Tibial nerve (tissue), 4 donors: ENCODE measurements at places on chromosomes 7 and 10.
A peak's percentile ranks its signal among the peaks of the same experiment; 100 is the strongest.

DNA sequence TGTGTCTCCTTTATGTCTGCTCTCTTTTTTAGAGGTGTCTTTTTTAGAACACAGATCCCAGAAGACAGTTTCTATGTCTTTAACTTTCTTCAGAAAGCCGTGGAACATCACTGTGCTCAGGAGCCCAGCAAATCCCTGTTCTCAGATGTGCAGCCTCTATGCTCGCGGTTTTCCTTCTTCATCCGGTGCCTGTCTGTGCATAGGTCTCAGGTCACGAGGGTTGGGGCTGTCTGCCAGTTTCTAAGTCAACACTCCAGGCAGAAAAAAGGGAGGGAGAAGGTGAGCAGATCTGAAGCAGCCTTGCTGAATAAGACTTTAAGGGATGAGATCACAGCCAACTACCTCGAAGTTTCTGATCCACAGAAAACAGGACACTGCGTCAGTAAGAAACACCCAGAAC, 68.5 kb downstream of the CRTAC1 start:
- no peak for DNase-seq

GRCh38 chr10:84549368-84550165, 221.2 kb downstream of the CCSER2 start:
- DNase-seq: no peak

DNA sequence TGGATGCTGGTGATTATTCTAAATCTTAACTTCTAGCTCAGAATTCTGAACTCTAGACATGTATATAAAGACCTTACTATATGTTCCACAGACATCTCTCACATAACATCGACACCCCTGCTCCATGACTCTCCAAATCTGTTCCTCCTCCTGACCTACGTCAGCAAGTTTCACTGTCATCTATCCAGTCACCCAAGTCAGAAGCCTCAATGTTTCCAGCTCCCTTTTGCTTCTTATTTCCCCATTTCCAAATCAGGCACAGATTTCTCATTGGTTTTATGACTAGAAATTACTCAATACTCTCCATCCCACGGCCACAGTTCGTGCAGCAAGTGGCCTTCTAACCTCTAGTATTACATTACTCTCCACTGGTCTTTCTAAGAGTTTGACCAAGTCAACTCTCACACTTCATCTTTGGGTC, 28.5 kb downstream of the EPC1 start:
- peak; percentile 20 for DNase-seq

- no peak for DNase-seq
These were observed 13.8 kb upstream of the TECPR1 start for GRCh38 chr7:98265841-98266271.
